ENCODE measurements at places on chromosomes 4 and X.

GRCh38 chrX:54357414-54358377 lies at the start of gene WNK3:
WNK3 (minus strand) TSS chrX:54358046.
- DNase-seq = peak; percentile 50

GRCh38 chrX:65712005-65712806 lies 44.8 kb downstream of the MSN start:
- DNase-seq = no peak

DNA sequence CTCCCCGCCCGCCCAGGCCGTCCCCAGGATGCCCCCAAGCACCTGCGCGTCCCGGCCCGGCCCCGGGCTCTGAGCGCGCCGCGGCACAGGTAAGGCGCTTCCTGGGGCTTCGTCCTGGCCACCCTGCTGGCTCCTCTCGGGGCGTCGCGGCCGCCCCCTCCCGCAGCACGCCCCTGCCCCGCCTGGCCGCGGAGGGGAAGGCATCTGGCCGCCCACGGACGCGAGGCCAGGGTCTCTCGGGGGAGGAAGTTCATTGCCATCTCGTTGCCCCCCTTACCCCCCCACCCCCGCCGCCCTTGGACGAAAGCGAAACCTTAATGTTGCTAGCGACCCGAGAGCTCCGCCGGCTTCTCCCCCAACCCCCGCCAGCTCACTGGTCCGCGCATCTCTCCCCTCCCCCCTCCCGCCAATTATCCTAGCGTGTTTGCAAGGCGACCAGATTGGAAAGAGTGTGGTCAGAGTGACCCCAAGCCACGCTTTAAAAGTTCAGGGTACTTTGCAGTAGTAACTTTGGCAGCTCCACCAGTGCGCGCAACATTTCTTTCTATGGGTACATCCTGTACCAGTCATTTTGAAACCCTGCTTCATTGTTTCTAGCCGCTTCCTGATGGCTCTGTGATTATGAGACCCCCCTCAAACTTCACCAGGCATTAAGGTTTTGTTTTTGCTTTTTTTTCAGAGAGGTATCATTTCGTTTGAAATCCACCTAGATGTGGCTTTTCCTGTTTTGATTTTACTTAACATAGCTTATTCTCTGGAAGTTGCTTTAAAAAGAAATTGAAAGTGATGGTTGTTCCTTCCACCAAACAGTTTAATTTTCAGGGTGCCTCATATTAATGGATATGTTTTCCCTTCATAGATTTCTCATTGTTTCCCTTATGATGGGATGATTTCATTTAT lies 626 bp downstream of the TBC1D1 start:
- peak; percentile 13 for DNase-seq

DNA sequence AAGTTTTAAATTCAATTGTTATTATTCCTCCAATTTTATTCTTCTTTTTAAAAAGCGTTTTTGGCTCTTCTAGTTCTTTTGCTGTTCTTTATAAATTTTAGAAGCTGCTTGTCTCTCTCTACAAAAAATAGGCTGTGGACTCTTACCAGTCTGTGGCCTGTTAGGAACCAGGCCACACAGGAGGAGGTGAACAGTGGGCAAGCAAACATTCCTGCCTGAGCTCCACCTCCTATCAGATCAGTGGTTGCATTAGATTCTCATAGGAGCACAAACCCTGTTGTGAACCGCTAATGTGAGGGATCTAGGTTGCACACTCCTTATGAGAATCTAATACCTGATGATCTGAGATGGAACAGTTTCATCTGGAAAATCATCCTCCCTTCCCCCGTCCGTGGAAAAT lies 23.1 kb downstream of the JADE3 start:
- DNase-seq = no peak

GRCh38 chrX:114334473-114334982 lies 249.4 kb upstream of the HTR2C start:
- no peak for DNase-seq

- no peak for DNase-seq
Measured at GRCh38 chr4:128277856-128278255, 9.8 kb downstream of the PGRMC2 start.

DNA sequence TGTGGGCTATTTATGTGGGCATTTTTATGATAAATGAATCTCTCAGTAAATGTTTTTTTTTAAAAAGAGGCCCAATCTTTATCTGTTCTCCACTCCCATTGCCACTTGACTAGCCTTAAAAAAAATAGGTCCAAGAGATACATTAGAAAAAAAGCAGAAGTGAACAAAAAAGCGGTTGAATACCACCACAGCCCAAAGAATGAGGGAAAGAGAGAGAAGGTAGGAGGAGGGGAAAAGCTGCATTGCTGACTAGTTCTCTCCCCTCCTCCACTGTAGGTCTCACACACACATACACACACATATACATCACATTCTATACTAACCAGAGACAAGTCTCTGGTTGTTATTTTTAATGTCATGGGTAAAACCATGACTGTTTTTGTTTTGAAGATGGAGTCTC lies 95.8 kb upstream of the IL13RA1 start:
- DNase-seq = no peak

GRCh38 chr4:71389149-71389827 lies 50.5 kb downstream of the SLC4A4 start:
- DNase-seq = no peak

- DNase-seq = no peak
Measured at GRCh38 chrX:150775569-150776350, 82.6 kb downstream of the MTMR1 start.

Measured in fibroblast of mammary gland (primary cell).